Activated CD4-positive, alpha-beta memory T cell treated with anti-CD3 and anti-CD28 coated beads for 36 hours (primary cell): ENCODE measurements at places on chromosomes 1 and 21. TPM values are rescaled to one million over a fixed set of nuclear protein-coding genes. Genes with fewer than 3 reads are reported as not detected.

E2F2 gene
- total RNA-seq = 22.1 TPM

RCAN3 gene
- total RNA-seq = 78.8 TPM

WNT9A gene
- 0.12 TPM for total RNA-seq

LENEP gene
- total RNA-seq = 0.36 TPM

CAMK1G gene
- 0.69 TPM for total RNA-seq

FMO1 gene
- not detected for total RNA-seq

ESRRG gene
- not detected for total RNA-seq

EFNA1 gene
- not detected for total RNA-seq

DMRTA2 gene
- not detected for total RNA-seq

TSPEAR gene
- not detected for total RNA-seq

RGS4 gene
- not detected for total RNA-seq

LCE2A gene
- not detected for total RNA-seq

A3GALT2 gene
- not detected for total RNA-seq

INSRR gene
- total RNA-seq = 0.14 TPM

OR2T33 gene
- total RNA-seq = not detected

C1orf115 gene
- 0.76 TPM for total RNA-seq

LDLRAP1 gene
- total RNA-seq = 11.9 TPM

SH2D5 gene
- 0.07 TPM for total RNA-seq

GPR37L1 gene
- total RNA-seq = not detected

HES3 gene
- not detected for total RNA-seq

PCAT6 gene
- total RNA-seq = 0.76 TPM

LRRC38 gene
- total RNA-seq = not detected

GSTM2 gene
- total RNA-seq = 8.2 TPM

CYP4X1 gene
- total RNA-seq = not detected

SDHC gene
- total RNA-seq = 212 TPM

REN gene
- total RNA-seq = not detected

AIRE gene
- not detected for total RNA-seq

CELA2B gene
- total RNA-seq = not detected

ABCG1 gene
- 22.2 TPM for total RNA-seq

ZNF648 gene
- total RNA-seq = not detected

CYP4B1 gene
- not detected for total RNA-seq

PIK3R3 gene
- total RNA-seq = 0.83 TPM

APCS gene
- total RNA-seq = not detected

KAZN gene
- 0.31 TPM for total RNA-seq

TMEM82 gene
- not detected for total RNA-seq

LEFTY1 gene
- 0.19 TPM for total RNA-seq
